ENCODE measurements at places on chromosomes 6 and 20.
A peak's percentile ranks its signal among the peaks of the same experiment; 100 is the strongest.

DNA sequence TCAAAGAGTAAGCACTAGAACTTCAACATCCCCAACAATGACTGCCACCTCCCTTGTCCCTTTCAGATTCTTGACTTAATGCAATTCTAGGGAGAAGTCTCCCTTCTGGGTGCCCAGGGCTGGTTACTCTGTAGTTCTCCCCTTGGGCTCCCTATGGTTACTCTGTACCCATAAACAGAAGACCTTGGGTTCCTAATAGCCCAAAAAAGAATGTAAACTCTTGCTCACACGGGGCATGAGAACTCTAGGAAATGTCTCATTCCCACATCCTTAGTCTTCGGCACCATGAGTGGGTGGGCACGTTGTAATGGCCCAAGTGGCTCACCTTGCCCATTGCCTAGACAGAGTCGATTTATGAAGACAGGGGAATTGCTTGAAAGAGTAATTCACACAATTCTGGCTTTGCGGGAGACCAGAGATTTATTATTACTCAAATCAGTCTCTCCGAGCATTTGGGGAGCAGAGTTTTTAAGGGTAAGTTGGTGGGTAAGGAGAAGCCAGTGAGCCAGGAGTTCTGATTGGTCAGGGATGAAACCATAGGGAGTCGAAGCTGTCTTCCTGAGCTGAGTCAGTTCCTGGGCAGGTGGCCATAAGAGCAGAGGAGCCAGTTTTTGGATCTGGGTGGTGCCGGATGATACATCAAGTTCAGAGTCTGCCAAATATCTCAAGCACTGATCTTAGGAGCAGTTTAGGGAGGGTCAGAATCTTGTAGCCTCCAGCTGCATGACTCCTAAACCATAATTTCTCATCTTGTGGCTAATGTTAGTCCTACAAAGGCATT is 61.2 kb upstream of the SIRPG start:
- no peak for DNase-seq

- no peak for DNase-seq
Measured at GRCh38 chr6:54085541-54085940, 25.7 kb upstream of the MLIP start.

DNA sequence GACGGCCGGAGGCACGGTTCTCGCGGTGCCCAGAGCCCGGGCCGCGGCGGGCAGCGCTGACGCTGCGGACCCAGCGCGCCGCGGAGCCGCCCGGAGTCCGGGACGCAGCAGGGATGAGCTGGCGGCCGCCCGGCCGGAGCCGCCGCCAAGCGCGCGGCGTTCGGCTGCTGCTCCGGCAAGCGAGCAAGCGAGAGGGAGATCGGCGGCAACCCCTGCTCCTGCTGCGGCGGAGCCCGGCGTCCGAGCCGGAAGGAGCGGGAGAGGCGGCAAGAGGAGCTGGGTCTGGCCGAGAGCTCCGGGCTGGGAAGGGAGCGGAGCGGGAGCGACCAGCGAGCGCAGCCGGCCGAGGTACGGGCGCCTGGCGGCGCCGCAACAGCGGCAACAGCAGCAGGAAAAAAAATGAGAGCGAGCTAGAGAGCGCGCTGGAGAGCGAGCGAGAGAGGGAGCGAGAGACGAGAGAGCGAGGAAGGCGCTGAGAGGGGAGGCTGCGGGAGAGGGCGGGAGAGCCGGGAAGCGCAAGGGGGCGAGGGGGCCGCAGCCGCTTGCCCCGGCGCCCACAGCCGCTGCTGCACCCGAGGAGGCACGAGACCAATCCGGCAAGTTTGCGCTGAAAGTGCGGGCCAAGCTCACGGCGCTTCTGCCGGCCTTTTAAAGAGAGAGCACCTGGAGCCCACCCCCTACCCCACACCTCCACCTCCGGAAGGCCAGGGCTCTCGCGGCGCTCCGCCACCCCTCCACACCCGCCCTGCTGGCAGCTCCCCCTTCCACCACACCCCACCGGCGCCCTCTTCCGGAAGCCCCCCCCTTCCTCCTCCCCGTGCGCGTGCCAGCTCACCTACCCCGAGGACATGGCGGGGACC is 496 bp downstream of the GRM4 start:
- no peak for DNase-seq

DNA sequence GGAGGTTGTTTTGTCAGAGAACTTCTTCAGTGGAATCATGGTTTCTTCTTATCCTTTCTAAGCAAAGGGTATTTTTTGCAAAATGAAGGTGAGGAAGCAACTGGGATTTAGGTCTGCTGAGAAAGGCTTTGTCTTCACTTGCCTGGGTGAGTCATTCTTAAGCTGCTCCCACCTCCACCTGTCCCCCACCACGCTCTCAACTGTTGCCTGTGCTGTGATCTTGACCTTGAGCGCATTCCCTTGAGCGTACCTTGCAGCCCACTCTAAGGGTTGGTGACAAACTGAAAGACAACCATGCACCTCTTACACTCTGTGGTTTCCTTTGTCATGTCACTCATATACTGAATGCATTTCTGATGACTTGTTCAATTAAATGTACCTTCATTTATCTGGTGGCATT is 641.1 kb downstream of the RNF144B start:
- no peak for DNase-seq

GRCh38 chr20:24149881-24150307 is 161.3 kb upstream of the GGTLC1 start:
- no peak for DNase-seq

- DNase-seq: no peak
Measured at GRCh38 chr6:27888566-27888965, 23.6 kb downstream of the OR2B2 start.

DNA sequence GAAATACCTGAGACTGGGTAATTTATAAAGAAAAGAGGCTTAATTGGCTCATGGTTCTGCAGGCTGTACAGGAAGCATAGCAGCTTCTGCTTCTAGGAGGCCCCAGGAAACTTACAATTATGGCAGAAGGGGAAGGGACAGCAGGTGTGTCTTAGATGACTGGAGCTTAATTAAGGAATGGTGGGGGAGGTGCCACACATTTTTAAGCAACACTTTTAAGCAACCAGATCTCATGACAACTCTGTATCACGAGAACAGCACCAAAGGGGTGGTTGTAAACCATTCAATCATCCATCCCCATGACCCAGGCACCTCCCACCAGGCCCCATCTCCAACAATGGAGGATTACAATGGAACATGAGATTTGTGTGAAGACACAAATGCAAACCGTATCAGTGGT is 26.9 kb downstream of the FIG4 start:
- peak; percentile 51 for DNase-seq

GRCh38 chr6:50815436-50816114 is 3.1 kb upstream of the TFAP2B start:
- peak; percentile 33 for DNase-seq

DNA sequence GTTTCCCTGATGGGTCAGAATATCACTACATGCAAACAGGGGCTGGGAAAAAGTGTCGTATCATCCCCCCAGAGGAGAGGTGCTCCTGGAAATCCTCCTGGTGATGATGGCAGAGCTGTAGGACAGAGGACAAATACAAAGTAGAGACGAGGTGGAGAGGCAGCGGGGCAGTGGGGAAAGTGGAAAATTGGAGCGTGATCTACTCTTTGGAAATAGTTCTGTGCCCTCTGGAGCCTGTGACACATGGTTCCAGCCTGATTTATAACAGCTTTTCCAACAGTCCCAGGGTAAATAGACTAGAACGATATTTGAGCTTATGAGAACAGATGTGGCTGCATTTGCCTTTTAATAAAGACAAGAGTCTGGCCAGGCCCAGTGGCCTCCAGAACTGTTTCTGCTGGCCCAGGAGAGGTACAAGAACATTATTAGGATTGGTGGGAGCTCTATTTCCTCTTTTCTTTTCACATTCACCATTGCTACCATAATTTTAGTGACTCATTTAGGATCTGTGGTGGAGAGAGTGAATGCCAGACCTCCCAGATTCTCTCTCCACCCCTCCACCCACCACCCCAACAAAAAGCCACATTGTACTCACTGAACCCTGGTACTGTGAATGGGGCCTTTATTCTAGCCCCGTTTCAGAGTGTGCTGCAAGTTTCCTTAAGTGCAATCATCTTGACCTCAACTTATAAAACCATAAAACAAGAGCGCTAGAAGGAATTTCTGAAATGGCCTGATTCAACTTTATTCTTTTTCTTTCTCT is 78.3 kb downstream of the BTBD3 start:
- no peak for DNase-seq

- no peak for DNase-seq
Measured at GRCh38 chr6:3793545-3793944, 42.0 kb upstream of the PXDC1 start.
